NCI-H345 (cell line): ENCODE measurements at places on chromosomes 11 and 22.

- no peak for DNase-seq
Observed at GRCh38 chr11:48167380-48167779, 49.2 kb upstream of the OR4B1 start.

GRCh38 chr11:16357775-16358174 lies 1.4 kb upstream of the SOX6 start:
- DNase-seq: no peak

GRCh38 chr11:59188954-59189353 lies 17.0 kb downstream of the DTX4 start:
- no peak for DNase-seq

DNA sequence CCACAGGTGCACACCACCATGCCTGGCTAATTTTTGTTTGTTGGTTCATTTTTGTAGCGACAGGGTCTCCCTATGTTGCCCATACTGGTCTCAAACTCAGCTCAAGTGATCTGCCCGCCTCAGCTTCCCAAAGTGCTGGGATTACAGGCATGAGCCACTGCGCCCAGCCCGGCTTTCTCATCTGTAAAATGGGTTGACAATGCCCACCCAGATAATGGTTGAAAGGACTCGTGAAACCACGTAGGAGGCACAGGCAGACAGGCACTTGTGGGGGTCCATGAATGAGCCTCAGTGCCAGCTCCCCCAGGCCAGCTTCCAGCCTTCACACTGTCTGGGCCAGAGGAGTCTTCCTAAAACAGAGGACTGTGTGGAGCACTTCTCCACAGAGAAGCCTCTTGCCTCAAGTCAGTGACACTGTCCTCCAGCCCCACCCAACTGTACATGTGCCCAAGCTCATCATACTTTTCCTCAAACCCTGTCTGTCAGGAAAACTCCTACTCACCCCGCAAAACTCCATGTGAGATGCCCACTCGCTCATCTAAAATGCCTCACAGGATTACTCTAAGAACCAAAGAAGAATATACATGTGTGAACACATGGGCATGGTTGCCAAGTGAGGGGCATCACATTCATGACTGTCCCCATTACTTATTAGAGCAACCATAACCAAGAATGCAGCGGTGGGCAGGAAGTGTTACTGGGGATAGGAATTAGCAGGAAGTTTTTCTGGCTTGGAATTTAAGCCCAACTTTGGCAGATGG lies 32.1 kb upstream of the WNT7B start:
- no peak for DNase-seq

DNA sequence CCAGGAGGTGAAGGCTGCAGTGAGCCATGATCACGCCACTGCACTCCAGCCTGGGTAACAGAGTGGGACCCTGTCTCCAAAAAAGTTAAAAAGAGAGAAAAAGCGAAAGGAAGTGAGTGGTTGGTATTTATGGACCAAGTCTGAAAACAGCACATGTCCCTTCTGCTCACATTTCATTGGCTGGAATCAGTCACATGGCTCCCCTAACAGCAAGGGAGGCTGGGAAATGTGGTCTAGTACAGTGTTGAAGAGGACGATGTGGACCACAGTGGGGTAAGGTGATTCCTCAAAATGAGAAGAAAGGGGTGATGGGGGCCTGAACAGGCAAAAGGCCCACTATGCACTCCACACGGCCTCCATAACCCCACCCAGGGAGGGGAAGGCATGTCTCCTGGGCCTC lies 32.5 kb upstream of the SMTN start:
- DNase-seq: no peak

GRCh38 chr11:20639688-20640087 lies 29.7 kb upstream of the NELL1 start:
- no peak for DNase-seq

GRCh38 chr11:117189191-117189940 lies 9.8 kb upstream of the TAGLN start:
- DNase-seq: no peak

DNA sequence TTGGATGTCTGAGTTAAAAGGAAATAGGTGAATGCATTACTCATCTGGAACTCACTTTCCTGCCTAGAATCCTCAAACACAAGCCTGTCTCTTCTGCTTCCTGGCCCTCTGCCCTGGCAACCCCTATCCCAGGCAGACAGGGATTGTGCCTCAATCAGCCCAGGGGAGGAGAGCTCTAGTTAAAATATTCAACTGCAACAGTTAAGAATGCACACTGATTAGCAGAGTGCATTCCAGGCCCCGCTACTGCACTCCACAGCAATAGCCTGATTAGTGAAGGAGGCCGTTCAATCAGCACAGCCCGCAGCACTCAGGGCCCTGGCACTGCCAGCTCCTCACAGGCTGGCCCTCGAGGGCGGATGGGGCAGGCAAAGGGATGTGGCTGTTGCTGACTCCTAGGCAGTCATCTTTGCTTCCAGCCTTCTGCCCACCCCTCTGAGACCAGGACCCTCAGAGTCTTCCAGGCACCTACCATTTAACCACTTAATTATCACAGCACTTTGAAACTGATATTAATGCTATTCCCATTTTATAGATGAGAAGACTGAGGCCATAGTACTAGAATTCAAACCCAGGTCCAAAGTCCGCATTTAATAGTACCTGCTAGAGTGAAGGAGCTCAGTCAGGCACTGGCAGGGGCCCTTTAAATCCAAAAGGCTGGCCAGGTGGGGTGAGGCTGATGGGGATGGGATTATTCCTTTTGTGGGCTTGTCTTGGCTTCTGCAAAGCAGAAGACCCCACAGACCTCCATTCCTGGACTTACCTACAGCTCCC lies 435.3 kb downstream of the SOX6 start:
- DNase-seq: no peak

- no peak for DNase-seq
Observed at GRCh38 chr22:49232319-49233067, 595.2 kb downstream of the BRD1 start.

DNA sequence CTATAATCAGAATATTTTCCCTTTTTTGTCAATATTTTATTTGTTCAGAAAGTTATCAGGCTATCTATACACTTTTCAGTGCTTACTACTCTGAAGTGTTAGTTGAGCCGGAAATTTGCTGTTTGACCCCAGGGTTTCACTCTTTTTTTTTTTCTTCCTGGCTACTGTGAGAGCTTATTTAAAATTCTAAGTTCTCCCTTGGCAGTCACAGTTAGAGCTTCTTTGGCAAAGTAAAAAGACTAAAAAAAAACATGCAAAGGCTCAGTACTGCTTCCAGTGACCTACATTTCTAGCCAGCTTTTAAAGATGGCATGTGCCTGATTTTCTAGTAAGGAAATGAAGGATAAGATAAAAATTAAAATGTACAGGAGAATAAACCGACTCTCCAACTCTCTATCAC lies 48.4 kb downstream of the ELP4 start:
- no peak for DNase-seq

GRCh38 chr22:48494256-48494967 lies 1333.3 kb downstream of the BRD1 start:
- no peak for DNase-seq
